CD4-positive, alpha-beta T cell treated with Interleukin-21 for 1 hour (primary cell): ENCODE measurements at places on chromosomes 16 and 17.

DNA sequence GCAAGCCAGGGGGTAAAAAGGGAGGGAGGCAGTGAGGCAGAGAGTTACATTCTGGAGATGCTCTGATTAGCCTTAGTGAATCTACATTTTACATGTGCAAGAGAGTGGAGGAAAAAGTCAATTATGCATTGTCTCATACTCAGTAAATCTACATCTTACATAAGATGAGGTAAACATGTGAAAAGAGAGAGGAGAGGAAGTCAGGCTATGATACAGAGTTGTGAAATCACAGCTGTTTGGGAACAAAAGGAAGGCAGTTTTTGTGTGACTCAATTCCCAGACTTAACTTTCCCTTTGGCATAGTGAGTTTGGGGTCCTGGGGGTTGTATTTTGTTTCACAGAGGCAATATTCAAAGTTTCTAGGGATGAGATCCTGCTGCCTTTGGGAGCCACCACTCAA is 67.8 kb downstream of the GP2 start:
- no peak for DNase-seq

- DNase-seq = no peak
Measured at GRCh38 chr16:86042393-86042792, 143.4 kb downstream of the IRF8 start.

GRCh38 chr17:67328026-67328425 is 38.4 kb downstream of the PSMD12 start:
- DNase-seq = no peak

DNA sequence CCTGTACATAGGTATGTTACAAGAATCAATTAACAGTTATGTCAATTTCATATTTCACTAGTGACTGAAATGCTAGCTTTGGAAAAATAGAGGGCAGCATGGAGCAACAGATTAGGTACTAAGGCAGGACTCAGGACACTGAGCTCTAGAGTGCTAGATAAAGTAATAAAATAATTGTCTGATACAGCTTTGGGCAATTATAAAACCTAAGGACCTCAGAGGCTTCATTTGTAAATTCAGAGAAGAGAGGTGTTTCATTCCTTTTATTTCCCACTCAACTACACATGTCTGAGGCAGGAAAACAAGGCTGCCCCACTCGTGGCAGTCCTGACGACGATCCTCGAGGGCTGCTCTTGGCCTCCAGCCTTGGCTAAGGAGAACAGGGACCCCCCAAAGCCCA is 81.5 kb downstream of the CA4 start:
- DNase-seq = no peak

DNA sequence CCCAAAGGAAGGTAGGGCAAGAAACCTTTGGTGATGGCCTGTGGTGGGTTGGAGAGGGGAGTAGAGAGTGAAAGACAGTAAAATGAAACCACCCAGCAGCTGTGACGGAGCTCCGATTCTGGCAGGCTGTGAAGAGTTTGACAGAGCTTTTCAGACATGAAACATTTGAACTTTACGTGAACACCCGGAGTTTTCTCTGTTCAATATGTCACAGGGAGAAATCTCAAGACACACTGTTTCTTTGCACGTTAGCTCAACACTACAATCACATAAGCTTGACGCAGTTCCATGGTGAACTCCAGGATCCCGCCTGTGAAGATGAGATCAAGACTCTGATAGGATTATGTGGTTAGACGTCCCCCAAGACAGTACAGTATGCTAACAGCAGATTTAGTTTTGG is 79.6 kb upstream of the CDH11 start:
- DNase-seq = no peak

DNA sequence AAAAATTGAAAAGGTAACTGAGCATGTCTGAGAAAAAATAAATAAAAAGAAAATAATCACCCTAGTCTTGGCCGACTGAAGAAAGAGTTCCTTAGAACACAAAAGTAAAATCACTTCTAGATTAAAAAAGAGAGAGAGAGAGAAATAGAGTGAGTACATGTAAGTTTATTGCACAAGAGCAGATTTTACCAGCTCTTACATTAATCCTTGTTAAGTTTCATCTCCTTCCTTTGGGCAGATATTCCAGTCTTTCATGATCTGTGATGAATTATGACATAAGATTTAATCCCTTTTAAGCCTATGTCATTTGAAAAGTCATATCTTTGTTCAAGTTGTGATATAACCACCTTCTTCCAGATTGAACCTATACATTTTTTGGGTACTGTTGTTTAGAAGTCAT is 54.8 kb downstream of the NFAT5 start:
- DNase-seq = no peak

DNA sequence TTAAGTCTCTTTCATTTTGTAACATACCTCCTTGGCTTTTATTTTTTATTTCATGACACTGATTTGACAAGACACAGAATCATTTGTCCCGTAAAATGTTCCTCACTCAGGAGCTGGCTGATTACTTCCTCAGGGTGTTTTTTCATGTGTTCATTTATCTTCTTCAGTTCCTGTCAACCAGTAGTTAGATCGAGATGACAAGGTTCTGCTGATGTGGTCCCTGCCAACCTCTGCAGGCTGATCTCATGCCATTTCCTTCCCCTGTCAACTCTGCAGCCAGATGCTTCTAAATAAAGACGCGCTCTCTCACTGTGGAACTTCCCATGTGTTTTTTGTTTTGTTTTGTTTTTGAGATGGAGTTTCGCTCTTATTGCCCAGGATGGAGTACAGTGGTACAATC is 8.1 kb upstream of the CXCL16 start:
- DNase-seq = peak; percentile 44

DNA sequence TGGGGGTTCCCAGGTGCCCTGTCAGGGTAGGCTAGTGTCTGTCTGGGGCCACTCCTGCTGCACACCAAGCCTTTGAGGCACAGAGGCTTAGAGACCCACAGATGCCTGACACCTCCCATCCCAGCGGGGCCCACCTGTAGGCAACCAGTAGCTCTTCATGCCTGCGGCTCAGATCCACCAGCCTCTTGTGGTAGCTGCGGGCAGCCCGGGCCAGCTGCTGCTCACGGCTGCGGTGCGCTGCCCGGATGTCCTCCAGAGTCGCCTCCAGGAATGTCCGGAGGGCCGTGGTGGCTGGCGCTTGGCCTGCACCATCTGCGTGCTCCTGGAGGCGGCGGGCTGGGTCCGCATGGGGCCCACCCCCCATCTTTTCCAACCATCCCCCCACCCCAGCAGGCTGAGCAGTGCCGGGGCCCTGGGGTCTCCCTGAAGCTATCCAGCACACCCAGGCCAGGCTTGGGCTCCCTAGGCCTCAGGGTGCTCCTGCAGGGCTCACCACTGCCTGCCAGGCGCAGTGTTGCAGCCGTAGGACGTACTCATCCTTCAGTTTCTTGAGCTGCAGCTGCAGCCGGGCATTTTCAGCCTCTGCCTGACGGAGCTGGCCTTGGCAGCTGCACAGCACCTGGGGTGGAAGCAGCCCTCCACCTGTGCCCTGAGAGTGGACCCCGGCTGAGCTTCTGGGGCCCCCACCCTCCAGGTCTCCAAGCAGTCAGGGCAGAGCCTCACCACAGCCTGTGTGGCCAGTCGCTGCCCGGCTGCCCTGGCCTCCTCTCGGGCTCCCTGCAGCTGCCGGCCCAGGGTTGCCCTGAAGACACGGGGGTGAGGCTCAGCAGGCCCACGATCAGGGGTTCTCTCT is 1.8 kb downstream of the CCDC78 start:
- DNase-seq = no peak

- DNase-seq = no peak
Measured at GRCh38 chr17:47066095-47066494, 87.0 kb upstream of the RPRML start.

GRCh38 chr17:74647871-74648672 is 24.5 kb upstream of the CD300E start:
- no peak for DNase-seq

DNA sequence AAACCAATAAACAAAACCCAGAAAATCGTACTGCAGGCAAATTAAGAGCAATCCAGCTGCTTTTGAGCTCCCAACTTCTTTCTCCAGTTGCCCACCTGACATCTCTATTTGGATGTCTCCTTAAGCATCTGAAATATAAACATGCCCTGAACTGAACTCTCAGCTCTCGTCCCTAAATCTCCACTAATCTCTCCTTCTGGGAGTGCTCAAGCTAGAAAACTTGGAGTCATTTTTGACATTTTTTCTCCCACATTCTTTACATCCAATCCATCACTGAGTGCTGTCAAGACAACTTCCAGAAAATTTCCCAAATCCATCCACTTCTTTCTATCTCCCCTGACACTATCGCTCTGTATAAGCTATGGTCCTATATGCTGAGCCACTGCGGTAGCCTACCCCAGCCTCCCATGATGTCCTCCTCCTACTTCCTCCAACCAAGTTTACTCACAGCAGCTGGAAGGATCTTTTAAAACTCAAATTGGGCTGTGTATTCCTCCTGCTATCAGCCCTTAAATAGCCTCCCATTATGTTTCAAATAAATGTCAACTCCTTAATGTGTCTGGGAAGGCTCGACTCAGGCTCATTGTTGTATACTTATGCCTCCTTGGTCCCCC is 53.1 kb downstream of the HS3ST3B1 start:
- no peak for DNase-seq

DNA sequence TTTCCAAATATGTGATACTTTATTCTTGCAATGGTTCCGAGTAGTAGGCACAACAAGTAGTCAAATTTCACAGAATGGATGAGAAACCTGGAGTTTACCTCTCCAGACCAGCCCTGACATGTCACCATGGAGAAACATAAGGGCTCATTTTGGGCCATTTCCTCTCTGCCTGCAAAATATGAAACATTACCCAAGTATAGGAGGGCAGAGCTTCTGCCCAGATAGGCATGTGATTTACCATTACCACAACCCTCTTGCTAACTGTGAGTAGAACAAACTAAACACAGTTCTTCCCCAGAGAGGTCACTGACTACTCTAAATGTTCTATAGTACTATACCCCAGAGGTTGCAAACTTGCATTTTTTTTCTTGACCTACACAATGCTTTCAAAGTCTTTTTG is 15.7 kb upstream of the KPNB1 start:
- no peak for DNase-seq

DNA sequence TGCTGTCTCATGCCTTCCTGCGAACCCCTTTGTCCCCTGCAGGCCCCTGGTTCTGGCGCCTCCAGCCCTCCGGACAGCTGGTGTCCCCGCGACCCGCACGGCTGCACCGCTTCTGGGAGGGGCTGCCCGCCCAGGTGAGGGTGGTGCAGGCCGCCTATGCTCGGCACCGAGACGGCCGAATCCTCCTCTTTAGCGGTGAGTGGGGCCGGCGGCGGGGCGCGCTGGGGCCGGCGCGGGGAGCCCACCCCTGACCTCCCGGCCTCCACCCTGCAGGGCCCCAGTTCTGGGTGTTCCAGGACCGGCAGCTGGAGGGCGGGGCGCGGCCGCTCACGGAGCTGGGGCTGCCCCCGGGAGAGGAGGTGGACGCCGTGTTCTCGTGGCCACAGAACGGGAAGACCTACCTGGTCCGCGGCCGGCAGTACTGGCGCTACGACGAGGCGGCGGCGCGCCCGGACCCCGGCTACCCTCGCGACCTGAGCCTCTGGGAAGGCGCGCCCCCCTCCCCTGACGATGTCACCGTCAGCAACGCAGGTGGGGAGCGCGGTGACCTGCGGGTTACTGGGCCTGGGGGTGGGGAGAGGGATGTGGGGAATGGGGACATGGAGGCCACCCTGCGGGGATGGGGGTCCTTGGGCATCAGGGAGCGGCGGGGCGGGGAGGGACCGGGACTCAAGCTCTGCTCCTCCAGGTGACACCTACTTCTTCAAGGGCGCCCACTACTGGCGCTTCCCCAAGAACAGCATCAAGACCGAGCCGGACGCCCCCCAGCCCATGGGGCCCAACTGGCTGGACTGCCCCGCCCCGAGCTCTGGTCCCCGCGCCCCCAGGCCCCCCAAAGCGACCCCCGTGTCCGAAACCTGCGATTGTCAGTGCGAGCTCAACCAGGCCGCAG is 7.1 kb upstream of the IL32 start:
- peak; percentile 56 for DNase-seq

GRCh38 chr16:50268352-50268751 is 2.0 kb downstream of the ADCY7 start:
- no peak for DNase-seq

GRCh38 chr17:19724501-19725420 is 8.4 kb upstream of the SLC47A2 start:
- DNase-seq = peak; percentile 54

GRCh38 chr17:79034931-79035485 is 11.0 kb downstream of the C1QTNF1 start:
- DNase-seq = no peak

- no peak for DNase-seq
Measured at GRCh38 chr16:89981414-89981813, 32.9 kb downstream of the DEF8 start.

- no peak for DNase-seq
Measured at GRCh38 chr17:55268649-55269480, 4.1 kb downstream of the HLF start.

GRCh38 chr16:17696616-17697015 is 225.9 kb upstream of the XYLT1 start:
- no peak for DNase-seq

GRCh38 chr17:37067555-37068111 is 118.9 kb downstream of the AATF start:
- DNase-seq = no peak

DNA sequence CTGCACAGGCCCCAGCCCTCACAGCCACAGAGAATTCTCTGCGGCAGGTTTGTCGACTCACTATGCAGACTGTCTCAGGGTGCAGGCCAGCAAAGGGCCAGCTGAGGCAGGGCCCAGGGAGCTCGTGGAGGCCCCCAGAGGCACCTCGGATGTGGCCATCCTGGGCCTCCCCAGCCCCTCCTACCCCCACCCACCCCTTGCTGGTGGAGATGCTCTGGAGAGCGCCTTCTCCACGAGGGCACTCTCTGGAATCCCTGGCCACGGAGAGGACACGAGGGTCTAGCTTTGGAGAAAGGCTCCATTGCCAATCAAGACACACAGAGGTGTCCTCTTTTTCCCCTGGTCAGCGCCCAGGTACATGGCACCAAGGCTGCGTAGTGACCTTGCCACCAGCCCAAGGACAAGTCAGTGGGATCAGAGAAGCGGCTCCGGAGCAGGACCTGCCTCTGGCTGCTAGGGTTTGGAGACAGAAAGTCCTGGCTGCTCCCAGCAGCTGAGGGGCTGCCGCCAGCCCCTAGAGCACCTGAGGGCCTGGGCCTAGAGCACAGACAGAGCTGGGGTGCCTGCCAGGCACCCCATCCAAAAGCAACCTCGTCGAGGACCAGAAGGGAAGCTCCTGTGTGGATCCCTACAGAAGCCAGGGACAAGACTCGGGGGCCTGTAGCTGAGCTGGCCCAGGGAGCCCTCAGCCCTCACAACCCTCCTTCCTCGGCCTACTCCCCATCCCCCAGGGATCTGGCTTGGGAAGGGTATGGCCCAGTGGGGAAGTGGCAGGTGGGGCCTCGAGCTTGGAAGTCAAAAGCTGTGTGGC is 18.7 kb downstream of the ARL2BP start:
- no peak for DNase-seq
